Muscle of leg (tissue), 16 donors: ENCODE measurements at places on chromosomes 13 and 19.
A peak's percentile ranks its signal among the peaks of the same experiment; 100 is the strongest.

GRCh38 chr19:48745208-48745995 is 1.3 kb downstream of the IZUMO1 start:
- DNase-seq: peak; percentile 80

GRCh38 chr19:38781058-38781457 is 7.7 kb upstream of the LGALS7 start:
- DNase-seq: no peak

GRCh38 chr19:11401808-11402543 is 17.1 kb downstream of the RGL3 start:
- DNase-seq: no peak

DNA sequence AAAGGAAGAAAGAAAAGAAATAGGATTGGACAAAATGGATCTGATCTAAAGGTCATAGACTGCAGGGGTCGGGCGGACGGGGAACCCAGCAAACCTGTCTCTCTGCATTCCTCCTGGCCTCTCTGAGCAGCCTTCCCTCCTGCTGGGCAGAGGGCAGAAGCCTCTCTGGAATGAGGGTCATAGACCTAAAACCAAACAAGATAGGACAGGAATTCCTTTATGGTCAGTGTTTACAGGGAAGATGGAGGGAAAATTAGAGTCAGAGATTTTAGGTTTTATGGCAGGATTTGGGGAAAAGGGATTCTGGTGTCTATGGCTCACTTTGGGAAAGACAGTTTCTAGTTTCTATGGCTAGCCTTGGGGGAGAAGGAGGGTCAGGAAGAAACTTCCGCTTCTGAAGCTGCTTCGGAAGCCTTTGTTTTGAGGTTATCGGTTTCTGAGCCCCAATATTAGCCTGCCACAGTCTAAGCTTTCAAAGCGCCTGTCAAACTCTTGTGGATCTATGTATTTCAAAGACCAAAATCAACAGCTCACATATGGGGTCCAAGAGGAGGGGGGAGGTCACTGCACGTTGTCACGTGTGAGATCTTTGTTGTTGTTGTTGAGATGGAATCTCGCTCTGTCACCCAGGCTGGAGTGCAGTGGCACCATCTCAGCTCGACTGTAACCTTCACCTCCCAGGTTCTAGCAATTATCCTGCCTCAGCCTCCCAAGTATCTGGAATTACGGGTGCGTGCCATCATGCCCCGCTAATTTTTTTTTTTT is 18.9 kb upstream of the DPRX start:
- no peak for DNase-seq

GRCh38 chr19:1261798-1262622 is 7.1 kb upstream of the CIRBP start:
- DNase-seq: peak; percentile 63

DNA sequence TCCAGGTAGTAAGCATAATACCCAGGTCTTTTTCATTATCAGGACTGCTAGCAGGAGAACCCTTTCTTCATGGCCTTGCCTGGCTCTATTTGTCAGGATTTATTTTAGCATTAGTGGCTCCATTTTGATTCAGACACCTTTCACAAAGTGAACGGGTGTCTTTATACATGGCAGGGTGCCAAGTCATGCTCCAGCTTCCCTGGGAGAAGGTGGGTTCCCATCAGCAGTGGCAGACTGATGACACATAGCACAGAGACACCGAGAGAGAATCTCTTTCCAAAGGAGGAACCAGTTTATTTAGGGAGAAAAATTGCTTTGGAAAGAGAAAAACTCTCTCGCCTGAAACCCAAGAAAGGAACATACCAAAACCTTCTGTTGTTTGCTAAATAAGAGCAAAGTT is 135.3 kb upstream of the TMTC4 start:
- DNase-seq: no peak

GRCh38 chr19:50427997-50428425 is 4.7 kb upstream of the MYBPC2 start:
- DNase-seq: peak; percentile 95

DNA sequence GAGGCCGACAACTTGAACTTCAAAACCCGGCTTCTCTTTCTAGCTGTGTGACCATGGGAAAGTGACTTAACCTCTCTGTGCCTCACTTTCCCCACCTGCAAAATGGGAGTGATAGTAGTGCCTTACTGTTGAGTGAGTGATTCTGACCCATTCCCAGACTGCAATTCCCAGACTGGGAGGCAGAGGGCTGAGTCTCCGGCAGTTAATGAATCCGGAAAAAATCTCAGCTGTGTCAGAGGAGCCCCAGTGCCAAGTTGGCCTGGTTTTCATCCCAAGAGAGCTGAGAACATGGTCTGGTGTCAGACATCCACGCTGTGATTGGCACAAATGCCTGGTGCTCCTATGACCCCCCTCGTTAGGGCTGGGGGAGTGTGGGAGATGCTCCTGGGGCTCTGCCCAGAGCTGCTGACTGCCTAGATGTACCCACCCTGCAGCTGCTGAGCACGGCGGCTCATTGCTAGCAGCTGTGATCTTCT is 50.0 kb downstream of the PIN1 start:
- DNase-seq: peak; percentile 96

GRCh38 chr13:112702341-112702985 is 12.6 kb downstream of the ATP11A start:
- DNase-seq: peak; percentile 72

DNA sequence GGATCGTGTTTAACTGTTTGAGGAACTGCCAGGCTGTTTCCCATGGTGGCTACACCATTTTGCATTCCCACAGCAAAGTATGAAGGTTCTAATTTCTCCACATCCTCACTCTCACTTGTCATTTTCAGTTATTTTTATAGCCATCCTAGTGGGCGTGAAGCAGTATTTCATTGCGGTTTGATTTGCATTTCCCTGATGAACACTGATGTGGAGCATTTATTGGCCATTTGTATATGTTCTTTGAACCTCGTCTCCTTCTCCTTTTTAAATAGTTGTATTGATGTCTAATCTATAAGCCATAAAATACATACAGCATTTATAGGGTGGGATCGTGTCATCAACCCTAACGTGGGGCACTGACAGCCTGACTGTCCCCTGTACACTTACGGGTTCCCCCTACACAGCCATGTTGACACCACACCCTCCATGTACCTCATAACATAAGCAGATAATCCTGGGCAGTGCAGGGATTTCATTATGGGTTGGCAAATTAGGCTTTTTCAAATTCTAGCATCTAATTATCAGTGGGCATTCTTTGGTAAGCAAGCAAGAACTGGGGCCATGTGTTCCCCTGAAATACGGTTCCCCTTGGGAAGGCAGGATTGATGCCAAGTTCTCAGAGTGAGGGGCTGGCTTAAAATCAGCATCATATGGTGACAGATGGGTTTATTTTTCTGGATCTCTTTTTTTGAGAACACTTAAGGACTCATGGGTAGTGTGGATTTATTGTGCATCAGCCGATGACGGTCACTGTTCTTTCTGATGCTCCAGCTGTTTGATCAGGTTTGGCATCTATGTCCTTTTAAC is 11.6 kb upstream of the ZBTB45 start:
- DNase-seq: no peak

GRCh38 chr13:51844862-51845573 is at the start of gene TMEM272:
Gene TMEM272 (minus strand): TSS chr13:51845177. CDS start chr13:51838530, 6,647 bp downstream.
- peak; percentile 25 for DNase-seq

DNA sequence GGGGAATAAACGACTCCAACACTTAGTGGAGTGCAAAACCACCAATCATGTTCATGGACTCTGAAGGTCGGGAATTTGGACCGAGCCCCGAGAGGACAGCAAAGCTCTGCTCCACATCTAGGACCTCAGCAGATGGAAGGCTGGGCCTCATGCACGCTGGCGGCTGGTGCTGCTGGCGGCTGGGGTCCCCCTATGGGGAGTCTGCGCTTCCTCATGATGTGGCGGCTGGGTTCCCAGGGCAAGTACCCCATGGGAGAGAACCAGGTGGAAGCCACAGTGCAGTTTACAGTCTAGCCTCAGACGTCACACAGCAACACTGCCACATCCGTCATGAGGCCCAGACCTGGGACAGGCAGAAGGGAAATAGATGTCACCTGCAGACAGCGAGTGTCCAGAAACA is 13.2 kb downstream of the PEPD start:
- no peak for DNase-seq

- no peak for DNase-seq
Measured at GRCh38 chr13:22744688-22745452, 435.9 kb upstream of the SGCG start.

- DNase-seq: no peak
Measured at GRCh38 chr19:41192574-41193429, at the start of gene CYP2S1. Gene CYP2S1 (plus strand): TSS chr19:41193219. CDS start chr19:41193265, 46 bp downstream.

DNA sequence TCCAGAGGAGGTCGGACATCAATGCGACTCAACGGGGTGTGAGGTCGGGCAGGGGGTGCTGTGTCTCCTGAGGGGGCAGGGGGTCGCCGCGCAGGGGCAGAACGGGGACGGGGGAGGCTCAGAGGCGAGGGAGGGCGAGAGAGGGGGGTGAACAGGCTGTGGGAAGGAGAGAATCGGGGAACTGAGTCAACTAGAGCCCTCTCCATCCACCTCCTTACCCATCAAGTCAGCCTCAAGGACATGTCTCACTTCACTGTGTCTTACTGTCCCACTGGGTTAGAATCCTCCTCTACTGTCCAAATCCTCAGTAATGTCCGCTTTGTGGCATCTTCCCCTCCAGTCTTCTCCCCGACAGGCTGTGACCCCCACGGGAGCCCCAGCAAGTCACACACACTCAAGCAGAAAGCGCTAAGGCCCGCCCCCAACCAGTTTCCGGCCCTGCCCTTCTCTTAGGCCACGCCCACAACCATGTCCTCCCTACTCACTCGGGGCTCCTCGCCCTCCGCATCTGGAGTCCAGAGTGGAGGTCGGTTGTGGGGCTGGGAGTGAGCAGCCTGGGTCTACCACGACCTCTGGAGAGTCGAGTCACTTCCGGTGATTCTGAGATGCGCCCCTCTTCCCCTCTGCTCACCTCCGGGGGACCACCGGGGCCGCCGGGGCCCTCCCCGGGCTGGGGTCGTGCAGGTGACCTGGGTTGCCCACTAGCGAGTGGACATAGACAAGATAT is 9.3 kb downstream of the PLEKHA4 start:
- no peak for DNase-seq

- DNase-seq: no peak
Measured at GRCh38 chr13:81987159-81987558, 1646.2 kb upstream of the SPRY2 start.

- no peak for DNase-seq
Measured at GRCh38 chr19:15118248-15118647, 11.0 kb downstream of the SYDE1 start.

GRCh38 chr19:55678121-55678671 is 3.2 kb downstream of the EPN1 start:
- DNase-seq: peak; percentile 73

- DNase-seq: peak; percentile 27
Measured at GRCh38 chr19:8017808-8018207, 12.4 kb upstream of the ELAVL1 start.

- DNase-seq: no peak
Measured at GRCh38 chr19:48470856-48471255, 1.7 kb downstream of the CYTH2 start.

DNA sequence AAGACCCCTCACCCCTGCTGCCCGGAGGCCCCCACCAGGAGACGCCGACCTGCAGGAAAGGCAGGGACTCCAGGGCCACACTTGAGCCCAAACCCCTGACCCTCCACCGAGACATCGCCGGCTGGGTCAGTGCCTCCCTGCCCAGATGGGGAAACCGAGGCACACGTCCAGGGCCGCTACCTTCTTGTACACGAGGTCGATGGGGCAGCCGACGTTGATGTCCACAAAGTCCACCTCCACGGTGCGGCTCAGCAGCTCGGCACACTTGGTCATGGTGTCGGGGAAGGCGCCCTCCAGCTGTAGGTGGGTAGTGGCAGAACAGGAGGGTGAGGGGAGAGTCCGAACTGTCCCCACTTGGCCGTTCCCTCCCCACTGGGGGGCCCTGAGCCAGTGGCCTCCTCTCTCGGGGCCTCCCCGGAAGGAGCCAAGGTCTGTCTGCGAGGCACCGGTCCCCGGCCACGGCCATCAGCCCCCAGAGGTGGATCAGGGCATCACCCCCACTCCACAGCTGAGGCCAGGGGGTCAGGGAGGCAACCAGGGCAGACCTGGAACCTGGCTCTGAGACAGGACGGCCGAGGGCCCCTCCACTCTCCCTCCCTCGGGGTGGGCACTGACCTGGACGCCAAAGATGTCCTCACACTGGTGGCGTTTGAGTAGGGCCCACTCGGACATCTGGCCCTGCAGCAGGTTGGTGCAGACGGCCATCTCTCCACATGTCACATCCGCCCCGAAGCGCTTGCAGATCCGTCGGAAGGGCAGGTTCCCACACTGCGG is 3.0 kb upstream of the PRR22 start:
- no peak for DNase-seq

GRCh38 chr13:40026741-40027140 is 371.3 kb downstream of the COG6 start:
- DNase-seq: no peak

DNA sequence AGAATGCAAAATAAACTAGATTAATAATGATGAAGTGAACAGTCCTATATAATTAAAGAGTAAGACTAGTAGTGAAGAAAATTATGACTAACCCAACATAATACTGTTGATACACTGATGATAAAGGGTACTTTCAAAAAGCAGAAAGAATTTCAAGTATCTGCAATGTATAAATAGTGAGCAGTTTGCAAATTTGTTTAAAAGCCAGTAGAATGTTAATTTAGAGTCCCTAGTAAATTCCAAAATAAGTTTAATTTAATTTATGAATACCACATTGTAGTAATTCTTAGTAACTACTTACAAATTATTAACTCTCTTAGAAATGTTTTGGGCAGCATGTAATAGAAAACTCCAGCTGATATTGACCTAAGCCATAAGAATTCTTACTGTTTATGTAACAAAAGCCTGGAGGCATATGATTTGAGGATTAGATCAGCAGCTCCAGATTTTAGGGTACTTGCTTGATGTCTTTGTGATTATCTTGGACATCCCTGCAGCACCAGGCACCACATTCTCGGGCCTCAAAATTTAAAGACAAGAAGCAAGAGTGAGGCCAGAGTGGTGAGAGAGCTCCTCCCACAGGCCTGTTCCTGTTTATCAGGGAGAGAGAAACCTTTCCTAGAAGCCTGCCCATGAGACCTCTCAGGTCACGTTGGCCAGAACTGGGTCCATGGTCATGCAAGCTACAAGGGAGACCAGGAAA is 67.6 kb upstream of the TDRD3 start:
- peak; percentile 38 for DNase-seq

DNA sequence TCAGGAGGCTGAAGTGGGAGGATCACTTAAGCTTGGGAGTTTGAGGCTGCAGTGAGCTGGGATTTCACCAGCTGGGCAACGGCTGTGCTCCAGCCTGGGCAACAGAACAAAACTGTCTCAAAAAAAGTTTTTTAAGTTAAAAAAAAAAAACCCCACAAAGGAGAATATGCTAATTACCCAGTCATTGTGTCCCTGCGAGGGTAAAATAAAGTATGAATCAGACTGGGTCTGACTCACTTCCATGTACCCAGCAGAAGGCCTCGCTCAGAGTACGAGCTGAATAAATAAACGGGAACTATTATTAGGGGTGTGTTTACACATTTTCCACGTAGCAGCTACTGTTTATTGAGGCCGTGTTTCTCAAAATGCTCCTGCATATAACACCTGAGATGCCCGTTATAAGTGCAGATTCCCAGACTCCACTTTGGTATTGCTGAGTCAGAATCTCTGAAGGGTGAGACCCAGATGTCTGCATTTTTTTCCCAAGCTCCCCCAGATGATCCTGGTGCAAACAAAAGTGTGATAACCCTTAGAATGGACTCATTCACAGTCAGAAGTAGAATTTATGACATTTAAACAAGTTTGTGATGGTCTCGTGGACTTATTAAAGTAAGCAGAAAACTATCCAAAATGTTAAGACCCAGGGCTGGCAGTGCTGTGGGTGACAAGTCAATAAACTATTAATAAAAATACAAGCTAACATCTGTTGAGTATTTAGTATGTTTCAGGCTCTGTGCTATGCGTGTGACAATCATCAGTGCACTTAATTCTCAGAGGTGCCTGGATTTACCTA is 28.2 kb downstream of the KCNC3 start:
- no peak for DNase-seq
